ENCODE measurements at places on chromosomes 2 and 18.

DNA sequence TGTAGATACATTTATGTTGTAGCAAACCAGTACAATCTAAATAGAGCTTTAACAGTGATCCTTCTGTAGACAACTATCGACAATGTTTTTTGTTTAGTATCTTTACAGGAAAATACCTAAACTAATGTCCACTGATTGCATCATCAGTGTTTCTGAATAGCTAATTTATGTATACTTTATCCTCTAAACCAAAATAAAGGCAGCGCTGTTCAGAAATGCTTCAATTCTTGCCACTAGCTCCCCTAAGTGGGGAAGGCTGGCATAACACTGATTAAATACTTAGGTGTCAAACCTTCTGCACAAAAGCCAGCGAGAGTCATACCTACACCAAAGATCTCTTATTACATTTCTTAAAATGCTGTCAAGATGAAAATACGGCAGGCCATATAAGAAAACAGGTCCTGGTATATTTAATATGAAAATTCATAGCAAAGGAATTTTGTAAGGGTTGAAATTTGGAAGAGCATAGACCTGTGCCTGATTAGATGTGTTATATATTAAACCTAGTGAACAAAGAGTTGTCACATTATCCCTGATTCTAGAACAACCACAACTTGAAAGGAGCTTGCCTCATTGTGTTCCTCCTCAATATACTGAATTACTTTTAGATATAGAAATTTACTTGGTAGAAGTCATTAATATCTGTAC lies 1693.4 kb upstream of the SLC39A10 start:
- DNase-seq = no peak

DNA sequence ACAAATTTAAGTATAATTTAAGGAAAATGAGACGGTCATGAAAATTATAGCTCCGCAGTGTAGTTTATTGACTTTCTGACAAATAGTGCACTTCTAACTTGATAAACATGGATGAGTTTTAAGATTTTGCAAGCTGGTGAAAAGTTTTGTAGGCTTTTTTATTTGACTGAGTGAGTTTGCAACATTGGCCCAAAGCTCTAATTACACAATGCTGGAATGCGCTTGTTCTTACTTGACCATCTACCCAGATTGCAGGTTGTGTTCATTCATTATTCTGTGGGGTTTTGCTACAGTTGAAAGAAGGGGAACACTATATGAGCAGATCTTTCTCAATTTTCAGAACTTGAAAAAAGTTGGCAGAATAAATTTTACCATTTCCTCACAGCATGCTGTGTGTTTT lies 13.5 kb downstream of the SPOPL start:
- no peak for DNase-seq

GRCh38 chr2:9299161-9300100 lies 92.8 kb downstream of the ASAP2 start:
- no peak for DNase-seq

DNA sequence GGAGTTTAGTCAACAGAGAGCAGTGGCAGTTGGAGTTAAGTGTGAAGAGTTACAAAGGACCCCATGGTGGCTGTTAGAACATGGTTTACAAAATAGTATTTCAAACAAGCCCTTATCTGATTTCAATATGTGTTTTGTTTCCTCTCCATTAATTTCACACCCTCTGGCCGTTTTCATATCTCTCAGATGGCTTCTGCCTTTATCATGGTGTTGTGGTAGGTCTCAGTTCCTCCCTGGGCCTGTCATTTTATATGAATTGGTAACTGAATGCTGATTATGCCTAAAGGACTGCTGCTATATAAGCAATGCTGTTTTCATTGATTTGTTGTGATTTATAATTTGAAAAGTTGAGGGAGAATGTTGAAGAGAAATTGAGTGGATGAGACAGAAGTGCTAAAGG lies 686.7 kb downstream of the NYAP2 start:
- DNase-seq = no peak

GRCh38 chr2:207749873-207750272 lies 19.8 kb downstream of the FZD5 start:
- DNase-seq = no peak

Measured in EL (cell line).